NCI-H510A treated with DMSO at 0.1 percent for 48 hours (cell line): ENCODE measurements at places on chromosomes 7 and 10.

GRCh38 chr10:1398626-1399410 is 338.5 kb downstream of the ADARB2 start:
- DNase-seq = no peak

- DNase-seq = no peak
Observed at GRCh38 chr7:78845155-78845554, 608.3 kb downstream of the MAGI2 start.

- DNase-seq = no peak
Observed at GRCh38 chr7:73749931-73750776, 11.6 kb upstream of the ABHD11 start.

GRCh38 chr7:101680406-101681145 is 51.5 kb upstream of the MYL10 start:
- DNase-seq = no peak

DNA sequence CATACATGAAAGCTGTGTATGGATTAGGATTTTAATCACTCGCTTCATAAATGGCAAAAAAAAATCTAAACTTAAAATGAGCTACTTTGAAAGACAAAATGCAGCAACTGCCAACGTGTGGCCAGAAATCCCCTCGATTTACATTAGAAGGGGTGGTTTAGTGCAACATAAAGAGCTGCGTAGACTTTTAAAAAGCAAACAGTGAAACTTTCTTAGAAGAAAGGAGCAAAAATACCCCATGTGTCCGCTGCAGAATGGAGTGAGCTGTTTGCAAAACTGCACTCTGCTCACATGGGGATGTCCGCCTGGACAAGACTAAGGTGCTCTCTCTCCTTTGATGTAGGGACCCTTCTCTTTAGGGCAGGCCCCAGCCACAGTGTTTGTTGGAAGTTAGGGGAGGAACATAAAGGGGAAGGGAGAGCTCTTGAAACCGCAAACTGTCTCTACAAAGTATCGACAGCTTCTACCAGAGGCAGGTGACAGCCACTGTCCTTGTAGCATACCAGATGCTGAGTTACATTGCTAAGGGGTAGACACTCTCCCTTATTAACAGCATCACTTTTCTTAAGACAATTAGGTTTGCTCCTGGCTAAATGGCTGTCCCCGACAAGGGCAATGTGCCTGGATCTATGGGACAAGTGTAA is 528.1 kb downstream of the KCNMA1 start:
- no peak for DNase-seq

GRCh38 chr10:13337827-13338196 is 10.3 kb downstream of the SEPHS1 start:
- DNase-seq = no peak

- DNase-seq = no peak
Observed at GRCh38 chr7:2156756-2157472, 75.8 kb downstream of the MAD1L1 start.
